Esophagus muscularis mucosa (tissue), 4 donors: ENCODE measurements at places on chromosomes 5 and 9. TPM values are rescaled to one million over a fixed set of nuclear protein-coding genes. Genes with fewer than 3 reads are reported as not detected.

DNA sequence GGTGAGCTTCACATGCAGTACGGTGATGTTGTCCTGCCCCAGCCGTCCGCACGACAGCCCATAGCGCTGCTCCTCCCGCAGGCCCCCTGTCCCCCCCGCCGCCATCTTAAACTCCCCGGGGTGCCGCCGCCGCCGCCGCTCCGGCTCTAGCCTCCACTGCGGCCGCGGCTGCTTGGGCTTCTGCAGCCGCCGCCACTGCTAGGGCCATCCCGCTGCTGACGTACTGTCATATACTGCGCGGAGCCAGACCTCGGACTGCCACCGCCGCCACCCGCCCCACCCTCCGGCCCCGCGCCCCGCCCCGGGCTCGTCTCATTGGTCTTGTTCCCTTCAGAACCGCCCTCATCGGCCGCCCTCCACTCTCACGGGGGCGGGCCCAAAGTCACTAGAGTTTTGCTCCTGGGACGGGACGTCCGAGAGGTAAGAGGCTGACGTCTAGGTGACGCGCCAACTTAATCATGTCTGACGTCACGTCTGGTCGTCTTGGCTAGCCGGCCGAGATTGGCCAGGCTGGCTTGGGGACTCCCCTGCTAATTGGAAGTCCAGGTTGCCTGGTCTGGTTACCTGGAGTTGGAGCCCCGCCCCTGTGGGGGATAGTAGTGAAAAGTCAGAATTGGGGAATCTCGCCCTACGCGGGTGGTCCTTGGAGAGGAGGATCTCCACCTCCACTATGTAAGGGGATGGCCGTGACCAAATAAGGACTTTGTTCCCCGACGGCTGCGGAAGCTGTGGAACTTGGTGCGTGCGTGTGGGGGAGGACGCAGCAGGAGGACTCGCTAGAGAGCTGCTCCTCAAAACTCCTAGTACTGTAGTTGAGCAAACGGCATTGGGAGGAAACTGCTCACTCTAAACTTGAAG lies at the start of gene ELL2:
TSS of gene ELL2 (minus strand) at position 235 of the 858 bp plus-strand sequence. CDS start at position 105, 130 bp downstream.
- H3K27ac ChIP-seq: peak within 1 kb of the TSS; percentile 99
- H3K4me1 ChIP-seq: no peaks in the 10 kb centered on the region
- no peaks in the 10 kb centered on the region for H3K27me3 ChIP-seq
- peak within 1 kb of the TSS; percentile 94 for H3K4me3 ChIP-seq

- no peaks in the 10 kb centered on the region for H3K27me3 ChIP-seq
- no peak overlapping the region for H3K27ac ChIP-seq
- peak; percentile 34 for DNase-seq
- no peak overlapping the region for H3K4me3 ChIP-seq
- H3K4me1 ChIP-seq: no peaks in the 10 kb centered on the region
Measured at GRCh38 chr5:148632255-148633066, 21.9 kb downstream of the HTR4 start.

DNA sequence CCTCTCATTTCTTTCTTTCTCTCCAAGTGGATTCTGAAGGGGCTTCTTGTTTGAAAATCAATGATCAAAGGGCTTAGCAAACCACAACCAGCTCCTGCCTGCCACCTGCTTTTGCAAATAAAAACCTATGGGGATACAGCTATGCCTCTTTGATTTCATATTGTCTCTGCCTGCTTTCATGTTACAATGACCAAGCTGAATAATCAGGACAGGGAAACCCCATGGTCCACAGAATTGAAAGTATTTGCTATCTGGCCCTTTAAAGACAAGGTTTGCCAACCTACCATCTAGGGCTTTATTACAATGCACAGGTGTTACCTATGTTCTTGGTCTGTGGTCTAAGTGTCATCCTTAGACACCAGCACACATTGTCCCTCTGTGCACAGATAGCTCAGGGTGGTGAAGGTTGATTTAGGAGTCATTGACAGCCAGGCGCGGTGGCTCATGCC lies 28.8 kb upstream of the PLIN2 start:
- H3K27me3 ChIP-seq: no peaks in the 10 kb centered on the region
- no peaks in the 10 kb centered on the region for H3K36me3 ChIP-seq
- no peak overlapping the region for H3K27ac ChIP-seq
- no peak for DNase-seq
- H3K4me1 ChIP-seq: no peaks in the 10 kb centered on the region
- H3K4me3 ChIP-seq: no peak overlapping the region

DNA sequence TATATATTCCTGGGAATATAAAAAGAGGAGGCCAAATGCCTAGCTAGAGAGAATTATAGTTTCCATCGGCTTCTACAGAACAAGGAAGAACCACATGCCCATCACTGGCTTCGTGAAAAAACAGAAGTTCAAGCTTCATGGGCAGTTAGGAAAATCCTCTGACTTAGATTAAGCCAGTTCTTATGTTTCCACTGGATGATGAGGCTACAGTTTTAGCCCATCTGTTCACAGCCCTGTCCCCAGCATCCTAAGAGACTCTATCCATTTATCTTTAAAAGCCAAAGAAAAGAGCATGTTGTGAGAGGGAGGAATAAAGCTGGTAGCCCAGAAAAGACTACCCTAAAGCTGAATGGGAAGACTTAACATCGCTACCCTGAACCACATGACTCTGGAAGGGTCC lies 285.5 kb upstream of the WWC1 start:
- no peak overlapping the region for H3K27ac ChIP-seq
- H3K36me3 ChIP-seq: no peaks in the 10 kb centered on the region
- no peak overlapping the region for H3K4me3 ChIP-seq

GRCh38 chr5:14105718-14106410 lies 37.3 kb upstream of the TRIO start:
- H3K4me3 ChIP-seq: no peak overlapping the region
- no peaks in the 10 kb centered on the region for H3K27me3 ChIP-seq
- no peaks in the 10 kb centered on the region for H3K36me3 ChIP-seq
- H3K4me1 ChIP-seq: peaks cover 18% of the 10 kb centered on the region
- DNase-seq: no peak

OBP2B gene
- total RNA-seq: not detected
